ENCODE measurements at places on chromosomes 11 and 22. TPM values are rescaled to one million over a fixed set of nuclear protein-coding genes. Genes with fewer than 3 reads are reported as not detected.

DNA sequence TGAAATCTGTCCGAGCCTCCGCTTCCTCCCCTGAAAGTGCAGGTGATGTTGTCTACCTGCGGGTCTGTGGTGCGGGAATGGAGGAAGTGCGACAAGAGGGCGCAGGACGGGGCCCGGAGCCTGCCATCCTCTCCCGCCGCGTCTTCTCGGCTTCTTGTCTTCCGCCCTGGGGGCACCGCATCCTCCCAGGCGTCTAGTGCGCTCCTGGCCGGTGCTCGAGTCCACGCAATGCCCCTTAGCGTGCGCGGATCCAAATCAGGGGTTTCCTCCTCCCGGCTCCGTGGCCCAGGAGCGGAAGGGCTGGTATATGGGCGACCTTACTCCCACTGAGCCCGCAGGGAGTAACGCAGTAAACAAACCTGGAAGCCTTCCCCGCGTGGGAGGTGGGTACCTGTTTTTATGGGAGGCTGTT is 405 bp downstream of the SFI1 start:
- no peak for DNase-seq

GRCh38 chr22:35660291-35661127 is 12.3 kb downstream of the APOL6 start:
- DNase-seq, result no peak

DNA sequence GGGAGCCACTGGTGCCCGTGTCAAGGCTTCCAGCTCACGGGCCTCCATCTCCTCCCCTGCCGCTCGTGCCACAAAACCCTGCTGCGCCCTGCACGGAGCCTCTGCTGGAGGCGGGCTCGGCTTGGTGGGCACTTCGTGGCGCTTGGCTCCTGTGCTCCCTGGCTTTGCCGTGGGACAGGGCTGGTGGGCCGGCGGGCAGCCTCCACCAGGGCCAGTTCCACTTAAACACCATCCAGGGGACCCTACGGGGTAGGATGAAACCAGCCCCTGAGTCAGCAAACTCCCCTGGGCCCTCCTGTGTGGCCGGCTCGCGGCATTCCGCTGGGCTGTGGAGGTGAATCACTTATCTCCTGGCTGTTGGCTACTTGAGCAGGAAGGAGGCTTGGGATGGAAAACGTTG is 1304.6 kb downstream of the BRD1 start:
- no peak for DNase-seq

GRCh38 chr11:74815966-74816365 is 67.3 kb downstream of the RNF169 start:
- no peak for DNase-seq

DNA sequence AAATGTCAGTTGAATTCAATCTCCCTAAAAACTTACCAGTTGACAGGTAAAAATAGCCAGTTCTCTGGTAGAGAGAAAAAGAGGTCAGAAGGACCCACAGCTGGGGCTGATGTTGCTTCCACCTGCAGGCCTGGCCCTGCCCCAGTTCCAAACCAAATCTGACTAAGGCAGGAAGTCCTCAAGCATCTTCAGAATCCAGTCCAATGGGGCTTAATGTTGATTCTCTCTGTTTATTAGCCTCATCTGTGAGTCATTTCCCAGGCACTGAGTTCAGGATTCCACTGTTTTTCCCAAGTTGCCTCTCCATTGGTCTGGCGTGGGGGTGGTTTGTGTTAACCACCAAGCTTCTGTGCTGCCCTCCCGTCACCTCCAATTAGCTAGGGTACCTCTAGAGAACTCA is 601.8 kb downstream of the INSC start:
- DNase-seq, result no peak

Gene OR5AL1
- polyA plus RNA-seq, result not detected

All from left lung (tissue), 14 donors.